Posterior cingulate gyrus (tissue), 11 donors: ENCODE measurements at places on chromosomes 6 and 20.
A peak's percentile ranks its signal among the peaks of the same experiment; 100 is the strongest.

GRCh38 chr6:33654831-33655554 is 33.9 kb downstream of the ITPR3 start:
- no peak for DNase-seq

- no peak for DNase-seq
Measured at GRCh38 chr20:57505979-57506378, 19.0 kb downstream of the CTCFL start.

- no peak for DNase-seq
Measured at GRCh38 chr6:12472601-12473038, 182.5 kb downstream of the EDN1 start.

DNA sequence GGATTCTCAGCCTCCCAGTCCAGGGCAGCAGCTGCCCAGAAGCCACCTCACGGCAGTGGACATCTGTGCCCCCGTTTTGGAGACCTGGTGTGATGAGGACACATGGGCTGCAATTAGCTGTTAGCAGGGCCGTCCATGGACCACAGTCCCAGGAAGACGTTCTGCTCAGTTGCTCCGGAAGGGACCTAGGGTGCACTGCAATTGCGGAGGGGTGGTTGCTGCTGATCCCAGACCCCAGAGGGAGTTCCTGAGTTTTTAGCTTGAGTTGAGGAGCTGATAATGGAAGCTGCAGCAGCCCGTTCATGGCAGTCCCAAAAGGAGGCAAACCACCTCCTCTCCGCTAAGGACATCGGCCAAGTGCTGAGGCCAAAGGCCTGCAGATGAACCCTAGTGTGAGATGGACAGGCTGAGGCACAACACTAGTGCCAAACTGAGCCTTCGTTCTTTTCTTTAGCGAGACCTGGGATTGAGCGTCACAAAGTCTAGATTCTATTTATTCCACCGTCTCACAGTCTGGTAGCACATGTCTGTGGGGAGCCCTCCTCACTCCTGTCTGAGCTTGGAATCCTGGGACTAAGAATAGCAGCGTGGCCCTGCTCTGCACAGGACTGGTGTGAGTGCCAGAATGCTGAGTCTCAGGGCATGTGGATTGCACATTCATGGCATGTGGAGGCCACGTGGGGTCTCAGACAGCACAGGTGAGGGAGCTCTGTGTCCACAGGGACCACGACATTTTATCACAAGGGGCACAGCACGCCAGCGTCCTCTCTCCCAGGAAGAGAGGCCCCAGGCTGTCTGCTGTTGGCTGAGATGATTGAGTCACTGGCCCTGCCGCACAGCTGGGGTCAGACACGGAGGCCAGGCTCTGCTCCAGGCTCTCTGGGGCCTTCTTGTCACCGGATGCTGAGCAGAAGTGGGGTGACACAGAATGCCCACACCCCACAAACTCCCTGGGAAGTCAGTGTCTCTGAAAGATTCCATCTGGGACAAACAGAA is 113.4 kb downstream of the PSMB1 start:
- peak; percentile 85 for DNase-seq

- no peak for DNase-seq
Measured at GRCh38 chr20:44403194-44404112, 48.0 kb downstream of the HNF4A start.

DNA sequence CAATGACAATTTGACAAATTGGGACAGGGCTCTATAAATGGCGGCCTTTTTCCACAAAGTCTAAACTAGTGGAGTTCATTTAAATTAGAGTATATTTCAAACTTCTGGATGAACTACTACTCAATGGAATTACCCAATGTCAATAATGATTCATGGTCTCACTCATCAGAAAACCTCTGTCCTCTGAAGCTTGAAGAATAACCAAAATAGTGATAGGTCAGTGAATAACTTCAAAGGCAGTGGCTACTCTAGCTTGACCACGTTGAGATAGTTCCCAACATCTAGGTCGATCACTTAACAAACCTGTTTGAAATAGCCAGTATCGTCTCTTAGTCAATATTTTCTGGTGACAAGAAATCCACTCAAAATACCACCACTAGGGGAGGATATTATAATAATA is 197.6 kb downstream of the HDGFL1 start:
- DNase-seq = no peak

DNA sequence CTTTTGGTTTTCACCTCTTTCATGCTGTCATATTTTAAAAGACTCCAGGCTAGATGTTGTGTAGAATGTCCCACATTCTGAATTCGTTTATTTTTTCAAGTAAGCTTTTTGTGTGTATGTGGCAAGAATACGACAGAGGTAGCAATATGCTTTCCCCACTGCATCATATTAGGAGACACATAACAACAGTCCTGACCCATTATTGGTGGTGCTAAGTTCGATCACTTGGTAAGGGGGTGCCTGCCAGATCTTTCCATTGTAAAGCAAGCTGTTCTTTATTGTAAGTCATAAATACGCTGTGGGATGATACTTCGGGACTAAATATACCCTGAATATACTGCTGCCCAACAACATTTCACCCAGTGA is 588 bp upstream of the NCOA3 start:
- no peak for DNase-seq
